ENCODE measurements at places on chromosomes 5 and 9.

DNA sequence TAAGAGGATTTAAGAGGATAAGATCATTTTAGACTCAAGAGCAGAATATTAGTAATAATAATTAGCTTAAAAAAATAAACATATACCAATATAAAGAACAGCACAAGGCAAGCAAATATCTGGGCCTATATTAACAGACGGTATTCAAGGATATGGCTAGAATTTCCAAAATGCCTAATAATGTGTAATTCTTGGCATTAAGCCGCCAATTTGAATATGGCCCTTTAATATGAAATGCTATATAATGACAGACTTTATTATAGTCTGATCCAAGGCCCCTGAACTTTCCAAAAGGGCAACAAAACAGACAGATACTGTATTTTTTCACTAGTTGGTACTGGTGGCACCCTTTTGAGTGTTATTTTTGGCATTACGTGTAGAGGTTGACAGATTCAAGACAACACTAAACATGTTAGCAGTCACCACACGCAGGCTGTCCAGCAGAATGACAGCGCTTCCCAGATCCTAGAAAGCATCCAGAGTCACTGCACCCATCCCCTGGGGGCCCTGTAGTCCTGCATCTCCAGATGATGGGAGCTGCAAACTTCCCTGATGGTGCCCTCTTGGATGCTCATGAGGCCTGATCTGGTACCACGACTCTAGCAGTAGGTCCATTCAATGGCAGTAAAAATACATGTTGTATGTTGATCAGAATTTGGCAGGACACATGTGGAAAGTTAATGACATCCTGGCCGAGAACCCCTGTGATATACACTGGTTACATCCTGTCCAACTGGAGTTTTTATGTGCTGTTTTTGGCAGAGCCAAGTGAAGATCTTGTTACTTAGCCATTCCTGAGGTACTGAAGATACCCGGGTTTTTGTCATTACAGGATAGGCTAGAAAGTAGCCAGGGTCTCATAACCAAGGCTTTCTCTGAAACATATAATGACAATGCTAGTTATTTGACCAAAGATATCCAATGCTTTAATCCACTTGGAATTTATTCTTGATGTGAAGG is 1.7 kb upstream of the ABL1 start:
- no peak overlapping the region for H3K4me3 ChIP-seq
- no peaks in the 10 kb centered on the region for H3K36me3 ChIP-seq
- peaks cover 55% of the 10 kb centered on the region for H3K4me1 ChIP-seq
- DNase-seq: no peak
- peak overlapping the region; percentile 88 for H3K27ac ChIP-seq
- H3K27me3 ChIP-seq: no peaks in the 10 kb centered on the region

GRCh38 chr5:133386662-133387061 is 225.7 kb downstream of the FSTL4 start:
- no peaks in the 10 kb centered on the region for H3K36me3 ChIP-seq
- no peaks in the 10 kb centered on the region for H3K27me3 ChIP-seq
- H3K4me1 ChIP-seq: no peaks in the 10 kb centered on the region

- no peaks in the 10 kb centered on the region for H3K27me3 ChIP-seq
- no peak for DNase-seq
- no peak overlapping the region for H3K4me3 ChIP-seq
- no peaks in the 10 kb centered on the region for H3K4me1 ChIP-seq
- no peaks in the 10 kb centered on the region for H3K36me3 ChIP-seq
Measured at GRCh38 chr5:76532973-76533372, 90.2 kb downstream of the F2RL2 start.

- H3K4me1 ChIP-seq: peaks cover 32% of the 10 kb centered on the region
- no peak for DNase-seq
- peak overlapping the region; percentile 83 for H3K4me3 ChIP-seq
- H3K27me3 ChIP-seq: no peaks in the 10 kb centered on the region
- no peaks in the 10 kb centered on the region for H3K36me3 ChIP-seq
Measured at GRCh38 chr9:106864373-106865143, 1.6 kb downstream of the ZNF462 start.

- H3K36me3 ChIP-seq: no peaks in the 10 kb centered on the region
- peak within 1 kb of the TSS; percentile 64 for H3K27ac ChIP-seq
- peaks cover 42% of the 10 kb centered on the region for H3K27me3 ChIP-seq
- H3K4me1 ChIP-seq: no peaks in the 10 kb centered on the region
- DNase-seq: peak; percentile 52
- H3K4me3 ChIP-seq: peak within 1 kb of the TSS; percentile 47
Measured at GRCh38 chr5:135578685-135579341, at the start of gene CXCL14. CXCL14 (minus strand) TSS chr5:135578991; CDS start chr5:135578778, 213 bp downstream.

DNA sequence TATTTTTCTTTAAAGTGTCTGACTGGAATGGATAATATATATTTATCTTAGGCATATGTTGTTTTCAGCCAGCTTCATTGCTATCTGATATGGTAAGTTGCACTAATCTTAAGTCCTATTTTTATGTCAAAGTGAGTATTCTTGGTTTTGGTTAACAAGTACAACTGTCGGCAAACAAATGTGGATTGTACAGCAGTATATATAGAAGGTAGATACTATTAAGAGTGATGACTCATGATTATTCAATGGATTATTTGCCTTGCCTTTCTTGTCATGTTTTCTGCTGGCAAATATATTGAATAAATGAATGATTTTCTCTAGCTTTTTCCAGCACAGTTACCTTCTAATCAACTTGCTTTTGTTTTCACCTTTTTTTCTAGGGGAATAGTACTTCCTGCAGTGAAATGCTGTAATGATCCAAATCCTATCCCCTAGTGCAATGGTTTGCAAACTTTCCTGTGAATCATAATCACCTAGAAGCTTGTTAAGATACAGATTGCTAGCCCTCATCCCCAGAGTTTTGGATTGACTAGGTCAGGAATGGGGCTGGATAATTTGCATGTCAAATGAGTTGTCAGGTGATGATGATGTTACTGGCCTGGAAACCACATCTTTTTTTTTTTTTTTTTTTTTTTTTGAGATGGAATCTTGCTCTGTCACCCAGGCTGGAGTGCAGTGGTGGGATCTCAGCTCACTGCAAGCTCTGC is 60.8 kb upstream of the ARRDC3 start:
- no peak for DNase-seq
- H3K27me3 ChIP-seq: no peaks in the 10 kb centered on the region
- H3K36me3 ChIP-seq: no peaks in the 10 kb centered on the region
- no peak overlapping the region for H3K27ac ChIP-seq
- H3K4me3 ChIP-seq: no peak overlapping the region

GRCh38 chr9:136482046-136482792 is 621 bp downstream of the SEC16A start:
- H3K36me3 ChIP-seq: no peaks in the 10 kb centered on the region
- H3K4me3 ChIP-seq: peak overlapping the region; percentile 76
- H3K27ac ChIP-seq: peak overlapping the region; percentile 99
- no peaks in the 10 kb centered on the region for H3K27me3 ChIP-seq

GRCh38 chr5:76591366-76591765 is 31.8 kb downstream of the F2RL2 start:
- H3K4me3 ChIP-seq: no peak overlapping the region
- no peak overlapping the region for H3K27ac ChIP-seq
- DNase-seq: no peak
- no peaks in the 10 kb centered on the region for H3K36me3 ChIP-seq

DNA sequence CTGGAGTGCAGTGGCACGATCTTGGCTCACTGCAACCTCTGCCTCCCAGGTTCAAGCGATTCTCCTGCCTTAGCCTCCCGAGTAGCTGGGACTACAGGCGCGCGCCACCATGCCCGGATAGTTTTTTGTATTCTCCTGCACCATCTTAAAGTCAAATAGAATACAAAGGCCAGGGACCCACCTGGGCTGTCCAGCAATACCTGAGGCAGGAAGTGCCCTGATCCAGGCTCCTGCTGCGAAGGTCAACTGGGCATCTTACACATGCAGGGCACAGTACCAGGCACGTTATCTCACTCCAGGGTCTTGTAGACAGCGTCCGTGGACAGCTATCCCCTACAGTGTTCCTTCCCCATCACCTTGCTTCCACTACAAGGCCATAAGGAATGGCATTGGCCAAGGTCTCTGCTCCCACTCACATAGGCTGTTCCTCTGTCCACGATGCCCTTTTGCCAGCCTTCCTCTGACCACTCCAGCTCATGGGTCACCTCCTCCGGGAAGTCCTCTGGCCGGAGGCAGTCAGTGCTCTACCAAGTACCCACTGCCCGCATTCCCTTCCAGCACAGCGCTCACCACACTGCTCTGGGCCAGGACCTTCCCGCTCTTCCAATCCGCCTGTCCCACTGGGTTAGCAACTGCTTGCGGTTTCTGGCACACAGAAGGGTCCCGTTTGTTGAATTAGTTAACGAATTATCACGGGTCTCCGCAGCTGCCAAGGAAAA is 978 bp downstream of the P4HA2 start:
- H3K36me3 ChIP-seq: no peaks in the 10 kb centered on the region
- H3K4me1 ChIP-seq: peaks cover 35% of the 10 kb centered on the region
- no peak for DNase-seq
- peak overlapping the region; percentile 80 for H3K4me3 ChIP-seq
- H3K27me3 ChIP-seq: no peaks in the 10 kb centered on the region

GRCh38 chr5:66538531-66538930 is 57.7 kb upstream of the MAST4 start:
- DNase-seq: no peak
- no peaks in the 10 kb centered on the region for H3K27me3 ChIP-seq
- no peaks in the 10 kb centered on the region for H3K36me3 ChIP-seq
- H3K27ac ChIP-seq: no peak overlapping the region
- H3K4me1 ChIP-seq: no peaks in the 10 kb centered on the region
- no peak overlapping the region for H3K4me3 ChIP-seq

GRCh38 chr9:98726735-98727134 is 18.0 kb upstream of the GABBR2 start:
- H3K27ac ChIP-seq: no peak overlapping the region
- H3K4me3 ChIP-seq: no peak overlapping the region
- peaks cover 15% of the 10 kb centered on the region for H3K27me3 ChIP-seq
- H3K36me3 ChIP-seq: no peaks in the 10 kb centered on the region
- H3K4me1 ChIP-seq: no peaks in the 10 kb centered on the region
- peak; percentile 21 for DNase-seq

DNA sequence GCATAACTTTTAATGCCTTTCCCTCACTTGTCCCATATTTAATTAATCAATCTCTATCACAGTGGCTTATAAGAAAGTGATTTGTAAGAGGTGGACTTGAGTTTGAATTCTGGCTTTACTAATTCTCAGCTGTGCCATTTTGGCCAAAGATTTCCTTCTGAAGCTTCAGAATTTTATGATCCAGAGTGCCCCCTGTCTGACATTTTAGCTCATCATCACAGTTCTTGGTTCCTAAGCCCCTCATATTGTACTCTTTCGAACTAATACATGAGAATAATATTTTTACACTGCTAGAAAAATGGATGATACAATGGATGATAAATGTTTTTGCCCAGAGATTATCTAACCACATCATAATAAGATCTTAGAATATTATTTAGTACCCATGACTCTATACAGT is 1014.1 kb downstream of the PTPRD start:
- H3K36me3 ChIP-seq: no peaks in the 10 kb centered on the region
- no peaks in the 10 kb centered on the region for H3K4me1 ChIP-seq
- no peaks in the 10 kb centered on the region for H3K27me3 ChIP-seq

- DNase-seq: no peak
- H3K4me3 ChIP-seq: no peak overlapping the region
- H3K27me3 ChIP-seq: no peaks in the 10 kb centered on the region
- H3K36me3 ChIP-seq: no peaks in the 10 kb centered on the region
- peaks cover 10% of the 10 kb centered on the region for H3K4me1 ChIP-seq
Measured at GRCh38 chr9:122134822-122135528, 24.6 kb downstream of the NDUFA8 start.

GRCh38 chr9:78858266-78858665 is 561.3 kb downstream of the PSAT1 start:
- no peaks in the 10 kb centered on the region for H3K4me1 ChIP-seq
- no peak overlapping the region for H3K27ac ChIP-seq
- H3K4me3 ChIP-seq: no peak overlapping the region
- no peaks in the 10 kb centered on the region for H3K27me3 ChIP-seq
- no peak for DNase-seq

- H3K36me3 ChIP-seq: no peaks in the 10 kb centered on the region
- H3K27me3 ChIP-seq: no peaks in the 10 kb centered on the region
- no peak overlapping the region for H3K27ac ChIP-seq
Measured at GRCh38 chr5:166507810-166508425, 1783.5 kb upstream of the WWC1 start.

- no peaks in the 10 kb centered on the region for H3K27me3 ChIP-seq
- no peak overlapping the region for H3K4me3 ChIP-seq
- no peak for DNase-seq
- H3K4me1 ChIP-seq: peaks cover 69% of the 10 kb centered on the region
- no peaks in the 10 kb centered on the region for H3K36me3 ChIP-seq
- peak overlapping the region; percentile 90 for H3K27ac ChIP-seq
Measured at GRCh38 chr5:172793577-172794488, 22.8 kb upstream of the DUSP1 start.

- no peak overlapping the region for H3K4me3 ChIP-seq
- no peak for DNase-seq
- no peaks in the 10 kb centered on the region for H3K27me3 ChIP-seq
- H3K27ac ChIP-seq: no peak overlapping the region
- no peaks in the 10 kb centered on the region for H3K36me3 ChIP-seq
Measured at GRCh38 chr5:142692321-142692894, 6.5 kb upstream of the FGF1 start.

DNA sequence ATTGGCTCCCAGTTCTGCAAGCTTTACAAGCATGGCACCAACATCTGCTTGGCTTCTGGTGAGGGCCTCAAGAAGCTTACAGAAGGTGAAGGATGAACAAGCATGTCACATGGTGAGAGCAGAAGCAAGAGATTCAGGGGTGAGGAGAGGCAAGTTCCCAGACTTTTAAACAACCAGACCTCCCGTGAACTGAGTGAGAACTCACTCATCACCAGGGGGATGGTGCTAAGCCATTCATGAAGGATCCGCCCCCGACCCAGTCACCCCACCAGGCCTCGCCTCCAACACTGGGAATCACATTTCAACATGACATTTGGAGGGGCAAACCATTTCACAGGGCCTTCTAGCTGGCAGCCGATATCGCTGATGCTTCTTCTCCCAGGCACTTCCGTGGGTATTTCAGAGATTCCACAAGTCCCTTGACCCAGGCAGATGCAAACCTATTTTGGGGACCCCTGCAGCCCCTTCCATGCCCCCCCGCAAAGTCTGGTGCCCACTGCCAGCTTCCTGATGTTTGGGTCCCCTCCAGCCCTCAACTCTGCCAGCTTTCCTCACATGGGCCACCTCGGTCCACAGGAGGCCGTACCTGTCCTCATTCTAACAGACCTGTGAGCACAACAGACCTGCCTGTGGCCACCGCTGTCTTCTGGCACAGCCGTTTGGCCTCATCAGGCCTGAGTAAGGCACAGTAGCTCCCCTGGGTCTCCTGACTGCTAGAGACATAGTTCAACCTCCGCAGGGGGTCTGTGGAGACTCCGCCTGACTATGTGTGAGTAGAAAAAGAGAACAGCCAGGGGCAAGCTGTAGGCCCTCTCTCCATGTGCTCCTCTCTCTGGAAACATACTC is 60.7 kb upstream of the ANGPTL2 start:
- H3K4me3 ChIP-seq: no peak overlapping the region
- no peak overlapping the region for H3K27ac ChIP-seq
- no peaks in the 10 kb centered on the region for H3K27me3 ChIP-seq
- peak; percentile 12 for DNase-seq
- peaks cover 25% of the 10 kb centered on the region for H3K4me1 ChIP-seq

DNA sequence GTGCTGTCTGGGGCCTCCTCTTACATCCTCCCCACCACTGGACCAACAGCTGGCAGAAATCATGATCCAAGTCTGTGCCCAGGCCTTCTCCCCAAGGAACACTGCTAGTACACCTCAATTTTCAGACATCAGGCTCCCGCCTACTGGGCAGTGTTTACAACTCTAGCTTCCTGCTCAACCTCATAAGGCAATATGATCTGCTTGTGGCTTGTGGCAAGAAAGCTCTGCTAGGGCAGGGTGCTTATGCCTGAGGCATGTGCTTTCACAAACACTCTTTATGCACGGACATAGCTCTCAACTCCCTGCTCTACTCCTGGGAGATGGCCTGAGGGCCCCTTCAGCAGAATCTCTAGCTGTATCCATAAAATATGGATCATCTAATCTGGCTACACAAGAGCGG is 32.5 kb downstream of the SH3TC2 start:
- no peaks in the 10 kb centered on the region for H3K27me3 ChIP-seq
- H3K27ac ChIP-seq: no peak overlapping the region
- H3K36me3 ChIP-seq: no peaks in the 10 kb centered on the region
- no peaks in the 10 kb centered on the region for H3K4me1 ChIP-seq
